ENCODE measurements at places on chromosomes 6 and 20.
A peak's percentile ranks its signal among the peaks of the same experiment; 100 is the strongest.

GRCh38 chr6:41732591-41733359, 2.6 kb downstream of the TFEB start:
- DNase-seq = peak; percentile 30

DNA sequence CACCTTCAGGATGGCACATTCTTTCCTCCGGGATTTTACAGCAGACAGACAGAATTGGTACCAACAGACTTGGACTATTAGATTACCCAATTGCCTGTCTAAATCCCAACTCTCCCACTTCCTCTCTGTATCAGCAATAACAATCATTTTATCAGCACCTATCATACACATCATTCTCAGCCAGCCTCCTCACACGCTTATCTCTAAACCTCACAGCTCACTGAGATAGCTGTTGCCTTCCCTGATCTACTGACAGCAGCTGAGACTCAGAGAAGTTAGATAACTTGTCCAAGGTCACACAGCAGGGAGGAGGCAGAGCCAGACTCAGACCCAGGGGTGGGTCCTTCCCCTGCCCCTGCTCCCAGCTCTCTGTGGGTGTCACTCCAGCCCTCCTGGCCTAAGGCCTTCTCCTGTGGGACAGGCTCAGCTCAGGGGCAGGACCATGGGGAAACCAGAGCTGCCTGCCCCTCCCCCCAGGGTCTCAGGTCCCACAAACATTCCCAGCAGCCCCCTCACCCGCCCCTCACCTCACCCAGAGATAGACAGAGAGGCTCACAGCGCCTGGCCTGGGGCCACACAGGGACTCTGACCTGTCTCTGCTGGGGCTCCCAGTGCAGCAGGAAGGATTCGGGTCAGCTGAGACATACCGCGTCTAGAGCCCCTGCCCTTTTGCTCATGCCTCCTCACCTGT, 92.8 kb downstream of the GRM4 start:
- no peak for DNase-seq

DNA sequence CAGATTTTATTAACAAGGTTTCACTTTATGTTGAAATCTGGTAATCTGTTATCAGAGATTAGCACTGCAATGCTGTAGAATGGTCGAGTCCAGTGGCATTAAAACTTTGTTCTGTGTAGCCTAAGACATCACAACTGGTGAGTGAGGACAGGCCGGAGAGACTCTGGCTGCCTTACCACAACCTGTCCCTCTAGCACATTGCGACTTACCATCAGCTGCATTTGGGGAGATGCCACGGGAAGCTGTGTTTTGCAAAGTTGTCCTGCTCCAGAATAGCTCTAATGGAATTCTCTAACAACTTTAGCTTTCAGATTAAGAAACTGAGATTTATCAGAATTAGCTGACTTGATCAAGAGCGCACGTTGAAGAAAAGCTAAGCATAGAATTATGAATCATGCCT, 493.3 kb downstream of the MAFB start:
- no peak for DNase-seq

DNA sequence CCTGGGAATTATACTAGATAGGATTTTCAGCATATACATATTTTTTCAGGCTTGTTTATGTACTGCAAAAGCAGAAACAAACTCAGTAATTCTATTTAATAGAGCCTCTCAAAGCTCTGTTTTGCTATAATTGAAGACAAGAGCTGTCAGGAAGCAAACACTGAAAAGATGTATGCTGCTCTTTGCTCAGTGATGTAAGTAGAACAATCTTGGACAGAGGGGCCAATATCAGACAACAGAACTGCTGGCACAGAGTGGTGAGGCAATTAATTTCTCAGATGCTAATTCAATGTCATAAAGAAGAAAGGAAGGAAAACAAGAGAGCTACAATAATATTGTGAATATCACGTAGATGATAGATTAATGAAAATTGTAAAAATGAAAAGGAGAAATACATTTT, 663.3 kb upstream of the ADGRB3 start:
- no peak for DNase-seq

- no peak for DNase-seq
These were observed 177.5 kb downstream of the KHDC1L start for GRCh38 chr6:73047801-73048200.

DNA sequence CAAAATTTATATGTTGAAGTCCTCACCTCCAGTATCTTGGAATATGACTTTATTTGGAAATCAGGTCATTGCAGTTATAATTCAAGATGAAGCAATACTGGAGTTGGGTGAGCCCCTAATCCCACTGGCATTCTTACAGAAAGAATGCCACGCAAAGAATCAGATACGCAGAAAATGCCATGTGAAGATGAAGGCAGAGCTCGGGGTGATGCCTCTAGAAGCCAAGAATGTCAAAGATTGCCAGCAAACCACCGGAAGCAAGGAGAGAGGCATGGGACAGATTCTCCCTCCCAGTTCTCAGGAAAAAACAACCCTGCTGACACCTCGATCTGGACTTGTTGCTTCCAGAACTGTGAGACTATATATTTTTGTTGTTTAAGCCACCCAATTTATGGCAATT, 273.4 kb upstream of the CITED2 start:
- DNase-seq = no peak

GRCh38 chr20:13494019-13494418, 144.7 kb downstream of the TASP1 start:
- no peak for DNase-seq

DNA sequence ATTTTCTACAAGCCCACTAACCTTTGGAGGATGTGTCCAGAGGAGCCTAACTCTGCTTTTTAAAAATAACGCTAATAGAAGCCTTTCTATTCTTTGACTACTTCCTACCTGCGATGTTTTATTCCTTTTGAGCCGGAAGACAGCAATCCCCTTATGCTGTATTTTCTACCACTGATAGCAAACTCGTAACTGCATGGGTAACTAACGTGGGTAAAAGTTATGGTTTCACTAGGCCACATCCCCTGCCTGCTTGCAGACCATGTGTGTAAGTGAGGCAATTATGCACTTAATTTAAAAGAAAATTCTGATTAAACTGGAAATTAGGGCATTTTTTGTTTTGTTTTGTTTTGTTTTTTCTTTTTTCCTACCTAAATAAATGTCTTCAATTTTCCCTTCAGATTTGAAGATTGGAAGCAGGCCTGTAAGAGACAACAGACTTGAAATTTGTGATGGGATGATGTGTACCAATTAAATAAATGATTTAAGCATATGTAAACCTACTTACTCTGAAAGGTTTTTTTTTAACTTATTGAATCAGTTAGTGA, 931 bp downstream of the UFL1 start:
- no peak for DNase-seq

GRCh38 chr20:45361793-45362192, 1.2 kb upstream of the SYS1 start:
- DNase-seq = no peak

DNA sequence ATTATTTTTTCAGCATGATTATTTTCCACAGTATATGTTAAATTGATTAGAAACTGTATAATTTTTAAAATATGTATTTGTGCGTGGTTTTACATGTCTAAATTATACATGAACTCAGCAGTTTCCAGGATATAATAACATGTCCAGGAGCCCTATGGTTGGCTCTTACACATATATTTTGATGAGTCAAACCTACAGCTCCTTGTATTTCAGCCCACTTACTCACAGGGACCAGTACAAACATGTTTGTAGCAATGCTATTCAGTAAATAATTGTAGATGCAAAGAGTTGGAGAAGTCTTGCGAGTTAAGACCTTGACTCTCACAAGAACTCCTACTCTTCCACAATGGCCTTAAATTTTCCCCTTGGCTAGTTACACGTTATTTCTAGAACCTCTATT, 107.2 kb upstream of the SASH1 start:
- no peak for DNase-seq

DNA sequence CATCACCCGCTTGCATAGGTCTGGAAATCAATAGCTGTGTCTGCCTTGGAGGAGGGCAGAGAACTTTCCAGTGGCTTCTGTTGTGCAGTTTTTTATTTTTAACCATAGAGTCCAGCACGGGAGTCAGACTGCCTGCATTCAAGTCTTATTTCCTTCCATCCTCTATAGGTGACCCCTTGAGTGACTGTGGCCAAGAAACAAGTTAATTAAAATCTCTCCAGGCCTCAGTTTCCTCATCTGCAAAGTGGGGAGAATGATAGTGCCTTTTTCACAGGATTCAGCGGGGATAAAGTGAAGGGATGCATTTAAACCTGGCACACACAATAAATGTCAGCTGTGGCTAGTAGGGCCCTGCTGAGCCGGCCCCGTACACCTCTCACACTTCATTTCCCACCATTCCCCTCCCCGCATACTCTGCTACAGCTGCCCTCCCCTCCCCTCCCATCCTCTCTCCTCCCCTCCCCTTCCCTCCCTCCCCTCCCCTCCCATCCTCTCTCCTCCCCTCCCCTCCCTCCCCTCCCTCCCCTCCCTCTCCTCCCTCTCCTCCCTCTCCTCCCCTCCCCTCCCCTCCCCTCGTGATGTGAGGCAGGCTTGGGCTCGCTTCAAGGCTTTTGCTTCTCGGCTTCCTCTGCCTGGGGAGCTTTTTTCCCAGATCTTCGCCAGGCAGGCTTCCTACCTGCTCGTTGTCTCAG, 150.5 kb downstream of the TFAP2C start:
- no peak for DNase-seq

- no peak for DNase-seq
These were observed 183.2 kb upstream of the KCNG1 start for GRCh38 chr20:51206032-51206662.

GRCh38 chr6:111276736-111277135, 189.4 kb downstream of the SLC16A10 start:
- DNase-seq = no peak

- DNase-seq = peak; percentile 31
These were observed at the start of gene UST for GRCh38 chr6:148746363-148747144. Gene UST, plus strand, starts transcription at chr6:148747030. Its CDS starts 401 bp downstream, at chr6:148747431.

DNA sequence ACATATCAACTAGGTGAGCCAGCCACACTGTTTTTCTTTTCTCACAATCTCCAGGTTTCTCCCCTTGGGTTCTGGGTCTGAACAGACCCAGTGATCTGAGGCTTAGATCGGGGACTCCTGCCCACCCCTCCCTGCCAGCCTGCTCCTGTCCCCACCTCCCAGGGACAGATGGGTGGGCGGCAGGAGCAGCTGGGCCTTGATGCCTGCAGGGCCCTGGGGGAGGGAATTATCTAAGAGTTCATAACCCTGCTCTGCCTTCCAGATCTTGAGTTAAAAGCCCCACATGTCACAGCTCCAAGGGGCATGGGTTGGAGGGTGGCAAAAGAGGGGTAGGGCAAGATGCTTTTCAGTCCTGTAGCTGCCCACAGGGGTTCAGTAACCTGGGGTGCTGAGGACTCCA, 5.2 kb upstream of the XKR7 start:
- DNase-seq = no peak

GRCh38 chr20:35592339-35592974, 23.2 kb upstream of the SPAG4 start:
- no peak for DNase-seq

GRCh38 chr20:38032585-38033329, 499 bp downstream of the TTI1 start:
- DNase-seq = peak; percentile 57

GRCh38 chr20:50559856-50560638, 49.9 kb downstream of the PTPN1 start:
- DNase-seq = no peak

- no peak for DNase-seq
These were observed 38.6 kb downstream of the NKX2-4 start for GRCh38 chr20:21358737-21359136.

DNA sequence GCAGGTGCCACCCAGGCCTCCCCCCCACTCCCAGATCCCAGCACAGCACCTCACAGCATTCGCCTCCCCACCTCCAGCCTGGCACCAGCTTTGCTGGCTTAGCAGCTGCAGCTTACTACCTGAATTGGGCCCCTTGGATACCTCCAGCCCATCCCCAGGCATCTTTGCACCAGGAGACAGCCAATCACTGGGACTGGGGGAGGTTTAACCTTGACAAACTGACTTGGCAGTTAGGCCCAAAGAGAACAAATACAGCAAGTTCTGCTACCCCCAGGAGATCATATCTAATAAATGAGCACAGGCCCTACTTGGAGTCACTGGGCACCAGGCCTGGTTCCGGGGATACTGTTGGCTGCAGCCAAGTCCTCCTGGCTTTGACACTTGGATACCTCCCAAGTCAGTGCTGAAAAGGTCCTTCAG, 8.8 kb downstream of the PDRG1 start:
- no peak for DNase-seq

DNA sequence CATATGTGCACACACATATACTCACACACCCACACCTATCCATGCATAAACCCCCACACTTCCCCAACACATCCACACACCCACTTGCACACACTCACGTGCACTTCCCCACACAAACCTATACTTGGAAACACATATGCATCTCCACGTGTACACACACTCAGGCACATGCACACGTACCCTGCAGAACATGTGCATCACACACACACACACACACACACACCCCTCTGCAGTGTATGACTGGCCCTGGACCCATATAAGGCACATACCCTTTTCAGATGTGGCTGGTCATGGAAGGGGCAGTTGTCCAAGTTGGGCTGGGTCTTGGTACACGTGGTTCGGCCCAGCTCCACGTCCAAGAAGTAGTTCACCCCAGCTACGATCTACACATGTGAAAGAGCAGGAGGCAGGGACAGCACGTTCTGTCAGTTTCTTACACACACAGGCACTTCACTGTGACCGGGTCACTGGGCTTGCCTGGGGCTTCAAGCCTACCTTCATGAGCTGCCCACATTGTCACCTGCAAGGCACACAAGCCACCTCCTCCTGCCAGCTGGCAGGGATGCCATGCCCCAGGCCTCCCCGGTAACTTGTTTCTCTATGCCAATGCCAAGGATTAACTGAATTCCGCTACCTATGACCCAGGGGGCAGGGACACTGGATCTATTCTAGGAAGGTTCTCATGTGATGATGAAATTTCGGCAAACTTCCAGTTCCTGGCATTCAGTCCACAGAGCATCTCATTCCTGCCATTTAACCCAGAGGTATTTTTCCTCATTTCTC, 2.6 kb downstream of the CST3 start:
- DNase-seq = no peak

- no peak for DNase-seq
These were observed 138.9 kb downstream of the TENT5A start for GRCh38 chr6:81613606-81614005.

GRCh38 chr6:157789861-157790260, 33.2 kb upstream of the SNX9 start:
- DNase-seq = no peak

All from stimulated activated CD4-positive, alpha-beta T cell treated with anti-CD3 and anti-CD28 coated beads, Interleukin-12 subunit alpha, Interleukin-12 subunit beta, amount 100 ng/mL, for 4 hours (primary cell).